ENCODE measurements at places on chromosomes 6 and 20.
A peak's percentile ranks its signal among the peaks of the same experiment; 100 is the strongest.

DNA sequence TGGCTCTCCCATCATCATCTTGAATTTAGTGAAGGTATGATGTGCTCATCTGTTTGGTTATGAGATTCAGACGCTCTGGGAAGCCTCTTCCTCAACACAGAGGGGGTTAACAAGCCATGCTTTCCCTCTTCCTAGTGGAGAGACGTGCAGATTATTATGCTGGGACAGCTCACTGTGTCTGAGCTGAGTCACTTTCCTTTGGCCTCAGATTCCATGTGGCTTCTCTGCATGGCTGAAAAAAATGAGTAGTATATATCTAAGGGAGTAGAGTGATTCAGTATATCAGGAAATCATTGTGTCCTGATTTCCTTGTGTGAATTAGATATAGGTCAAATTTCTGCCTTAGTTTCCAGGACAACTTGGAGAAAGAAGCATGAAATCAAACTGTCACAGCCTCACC, 52.6 kb downstream of the FIG4 start:
- no peak for DNase-seq

DNA sequence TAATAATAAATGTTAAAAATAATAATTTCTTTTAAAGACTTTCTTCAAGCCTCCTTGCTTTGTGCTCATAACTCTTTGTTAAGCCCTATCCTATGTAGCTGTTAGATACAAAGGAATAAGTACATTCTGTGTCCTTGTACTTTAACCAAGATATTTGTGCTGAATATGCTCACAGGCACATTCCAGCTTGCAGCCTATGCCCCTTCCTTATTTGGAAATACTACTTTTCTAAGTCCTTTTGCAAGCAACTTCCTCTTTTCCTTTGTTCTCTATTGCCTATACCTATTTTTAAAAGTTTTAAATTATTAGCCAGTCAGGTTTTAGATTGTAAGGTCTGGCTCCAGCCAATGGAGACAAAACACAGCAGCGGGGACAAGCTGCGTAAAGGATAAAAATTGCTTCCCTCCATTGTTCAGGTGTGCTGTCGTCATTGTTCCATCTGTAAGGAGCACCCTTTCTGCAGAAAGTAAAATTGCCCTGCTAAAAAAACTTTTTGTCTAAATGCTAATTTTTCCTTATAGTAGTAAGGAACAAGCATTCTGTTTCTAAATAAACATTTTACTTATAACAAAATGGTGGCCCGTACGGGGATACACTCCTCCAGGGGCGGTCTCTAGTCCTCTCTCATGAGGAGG, 80.2 kb downstream of the SYTL3 start:
- no peak for DNase-seq

DNA sequence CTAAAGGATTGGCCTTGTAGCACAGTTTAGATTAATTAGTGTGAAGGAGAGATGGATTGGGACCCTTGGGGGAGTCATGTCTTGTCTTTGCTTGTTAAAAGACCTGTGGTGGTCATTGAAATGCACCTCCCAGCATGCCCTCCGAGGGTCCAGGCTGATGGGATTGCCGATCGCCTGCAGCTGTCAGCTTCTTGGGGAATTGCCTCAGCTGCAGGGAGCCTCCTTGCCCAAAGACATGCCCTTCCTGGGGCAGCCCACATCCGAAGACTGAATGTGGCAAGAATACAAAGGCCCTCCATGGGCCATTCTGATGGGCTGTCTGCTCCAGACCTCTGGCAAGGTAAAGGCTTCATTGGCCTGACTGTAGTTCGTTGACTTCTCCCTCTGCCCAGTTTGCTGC, 150.7 kb downstream of the FARS2 start:
- no peak for DNase-seq

DNA sequence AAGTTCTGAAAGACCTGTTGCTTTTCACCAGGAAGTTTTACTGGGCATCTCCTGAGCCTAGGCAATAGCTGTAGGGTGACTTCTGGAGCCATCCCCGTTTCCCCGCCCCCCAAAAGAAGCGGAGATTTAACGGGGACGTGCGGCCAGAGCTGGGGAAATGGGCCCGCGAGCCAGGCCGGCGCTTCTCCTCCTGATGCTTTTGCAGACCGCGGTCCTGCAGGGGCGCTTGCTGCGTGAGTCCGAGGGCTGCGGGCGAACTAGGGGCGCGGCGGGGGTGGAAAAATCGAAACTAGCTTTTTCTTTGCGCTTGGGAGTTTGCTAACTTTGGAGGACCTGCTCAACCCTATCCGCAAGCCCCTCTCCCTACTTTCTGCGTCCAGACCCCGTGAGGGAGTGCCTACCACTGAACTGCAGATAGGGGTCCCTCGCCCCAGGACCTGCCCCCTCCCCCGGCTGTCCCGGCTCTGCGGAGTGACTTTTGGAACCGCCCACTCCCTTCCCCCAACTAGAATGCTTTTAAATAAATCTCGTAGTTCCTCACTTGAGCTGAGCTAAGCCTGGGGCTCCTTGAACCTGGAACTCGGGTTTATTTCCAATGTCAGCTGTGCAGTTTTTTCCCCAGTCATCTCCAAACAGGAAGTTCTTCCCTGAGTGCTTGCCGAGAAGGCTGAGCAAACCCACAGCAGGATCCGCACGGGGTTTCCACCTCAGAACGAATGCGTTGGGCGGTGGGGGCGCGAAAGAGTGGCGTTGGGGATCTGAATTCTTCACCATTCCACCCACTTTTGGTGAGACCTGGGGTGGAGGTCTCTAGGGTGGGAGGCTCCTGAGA, at the start of gene HFE:
HFE (plus strand) TSS at position 146 of the 832 bp plus-strand sequence; CDS start at position 158, 12 bp downstream.
- peak; percentile 40 for DNase-seq

GRCh38 chr6:81834141-81834681, 81.7 kb upstream of the TENT5A start:
- peak; percentile 22 for DNase-seq

GRCh38 chr6:110561696-110562095, 85.3 kb upstream of the SLC22A16 start:
- no peak for DNase-seq

GRCh38 chr6:36977470-36977941, 8.5 kb downstream of the MTCH1 start:
- no peak for DNase-seq

GRCh38 chr6:116557893-116558292, 4.3 kb downstream of the CALHM4 start:
- DNase-seq: peak; percentile 44

GRCh38 chr6:150276937-150277742, 91.7 kb upstream of the IYD start:
- no peak for DNase-seq
